Activated T-cell treated with anti-CD3 and anti-CD28 coated beads for 48 hours (primary cell): ENCODE measurements at places on chromosomes 5 and 9.

- no peak for DNase-seq
Measured at GRCh38 chr9:23698161-23698560, 127.9 kb downstream of the ELAVL2 start.

DNA sequence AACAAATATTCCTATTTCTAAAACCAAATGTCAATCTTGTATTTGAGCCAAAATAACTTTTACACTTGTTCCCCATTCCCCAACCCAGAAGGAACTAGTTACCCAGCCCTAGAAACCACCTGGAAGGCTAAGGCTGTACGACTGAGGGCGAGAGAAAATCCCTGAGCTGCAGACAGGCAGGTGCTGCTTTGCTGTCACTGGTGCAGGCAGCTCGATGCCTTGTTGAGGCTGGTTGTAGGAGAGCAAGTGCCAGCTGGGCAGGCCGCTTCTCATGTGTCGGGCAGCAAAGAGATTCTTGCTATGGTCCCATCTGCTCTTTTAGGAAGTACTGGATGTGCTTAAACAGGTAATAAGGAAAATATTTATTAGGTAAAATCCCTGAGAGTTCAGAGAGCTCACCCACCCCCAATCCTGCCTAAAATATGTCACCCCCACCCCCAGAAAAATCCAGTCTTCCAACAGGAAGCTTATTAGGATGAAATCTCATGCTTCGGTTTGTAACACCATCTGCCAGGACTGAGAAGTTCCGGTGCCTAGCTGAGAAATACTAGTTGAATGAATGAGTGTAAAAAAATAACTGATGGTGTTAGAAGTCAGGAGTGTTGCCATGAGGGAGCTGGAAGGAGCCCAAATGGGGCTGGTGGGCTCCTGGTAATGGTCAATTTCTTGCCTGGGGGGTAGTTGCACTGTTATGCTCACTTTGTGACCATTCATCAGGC, 91.1 kb upstream of the DMRT1 start:
- DNase-seq: no peak

DNA sequence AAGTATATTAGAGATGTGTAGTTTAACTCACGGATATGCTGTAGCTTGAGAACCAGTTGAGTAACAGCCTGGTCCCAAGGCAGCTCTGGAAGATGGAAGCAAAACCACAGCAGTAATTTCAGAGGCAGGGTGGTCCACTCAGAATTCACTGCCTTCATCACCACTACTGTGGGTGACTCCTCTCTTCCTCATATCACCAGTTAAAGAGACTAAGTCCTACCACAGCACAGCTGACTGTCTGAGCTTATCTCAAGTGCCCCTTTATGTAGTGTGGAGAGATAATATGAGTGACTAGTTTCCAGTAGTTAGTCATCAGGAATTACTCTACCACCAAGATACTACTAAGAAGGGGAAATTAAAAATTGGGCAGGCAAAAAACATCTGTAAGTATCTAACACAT, 1571.2 kb upstream of the C9orf72 start:
- no peak for DNase-seq

GRCh38 chr5:123865641-123866040, 353.7 kb downstream of the CSNK1G3 start:
- no peak for DNase-seq

- no peak for DNase-seq
Measured at GRCh38 chr5:84685121-84685894, 300.6 kb upstream of the EDIL3 start.

DNA sequence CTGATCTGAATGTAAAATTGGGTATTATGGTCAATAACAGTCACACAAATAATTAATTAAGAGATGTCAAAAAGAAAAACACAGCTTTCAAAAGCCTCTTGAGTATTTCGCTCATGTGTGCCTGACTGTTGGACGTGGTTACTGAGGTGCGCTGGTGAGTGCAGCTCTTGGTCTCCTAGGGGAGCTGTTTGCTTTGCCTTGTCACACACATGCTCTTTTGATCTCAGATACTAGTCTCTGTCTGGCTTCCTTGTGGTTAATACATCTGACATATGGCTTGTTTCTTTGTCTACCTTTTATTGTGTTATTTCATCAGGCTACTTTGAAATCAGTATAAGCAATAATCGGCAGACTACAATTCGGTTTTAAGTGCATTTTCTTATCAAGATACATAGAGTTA, 51.5 kb downstream of the PCSK1 start:
- DNase-seq: no peak

DNA sequence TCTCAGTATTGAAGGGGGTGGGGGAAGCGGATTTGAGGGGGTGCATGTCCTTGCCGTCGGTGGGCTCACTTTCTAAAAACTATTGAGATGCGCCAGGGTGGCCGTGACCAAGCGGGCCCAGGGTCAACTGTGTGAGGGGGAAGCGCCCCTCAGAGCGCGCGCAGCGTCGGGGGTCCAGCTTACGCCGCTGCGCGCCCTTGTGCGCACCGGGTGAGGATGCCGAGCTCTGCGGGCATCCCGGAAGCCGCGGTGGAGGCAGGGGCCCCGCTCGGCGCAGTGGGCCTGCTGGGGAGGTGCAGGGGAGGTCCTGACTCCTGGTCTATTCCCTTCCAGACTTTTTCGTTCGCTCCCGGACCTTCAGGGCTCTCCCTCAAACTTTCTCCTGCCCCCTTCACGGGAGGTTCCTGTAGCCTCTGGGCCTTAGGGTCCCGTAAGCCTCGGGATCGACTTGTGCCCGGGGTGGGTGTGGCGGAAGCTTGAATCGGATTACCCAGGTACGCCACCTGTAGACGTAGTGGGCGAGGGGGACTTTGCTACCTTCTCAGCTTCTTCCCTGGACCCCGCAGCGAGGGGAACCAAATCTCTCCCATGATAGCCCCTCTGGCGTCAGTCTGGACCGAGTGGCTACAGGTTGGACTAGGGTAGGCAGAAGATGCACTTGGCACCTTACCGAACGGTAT, 2.5 kb upstream of the PRDM6 start:
- no peak for DNase-seq

DNA sequence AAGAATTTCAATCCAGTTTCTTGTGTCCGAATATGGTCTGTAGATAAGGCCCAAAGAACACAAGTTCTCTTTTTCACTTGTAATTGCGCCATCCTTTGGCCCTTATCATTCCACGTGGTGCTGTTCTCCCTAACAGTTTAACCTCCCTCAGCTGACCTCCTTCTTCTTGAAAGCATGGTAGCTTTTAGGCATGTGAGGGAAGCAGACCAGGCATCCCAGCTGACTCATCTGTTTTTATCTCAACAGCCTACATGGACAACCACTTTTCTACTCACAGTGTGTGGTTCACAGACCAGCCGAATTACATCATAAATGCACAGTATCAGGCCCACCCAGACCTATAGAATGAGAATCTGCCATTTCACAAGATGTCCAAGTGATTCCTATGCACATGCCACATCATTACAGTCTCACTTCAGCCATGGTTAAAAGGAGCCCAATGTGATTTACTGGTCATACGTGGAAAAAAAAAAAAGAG, 26.9 kb upstream of the PLIN2 start:
- DNase-seq: no peak

- no peak for DNase-seq
Measured at GRCh38 chr5:151023651-151024050, 3.3 kb downstream of the GPX3 start.

DNA sequence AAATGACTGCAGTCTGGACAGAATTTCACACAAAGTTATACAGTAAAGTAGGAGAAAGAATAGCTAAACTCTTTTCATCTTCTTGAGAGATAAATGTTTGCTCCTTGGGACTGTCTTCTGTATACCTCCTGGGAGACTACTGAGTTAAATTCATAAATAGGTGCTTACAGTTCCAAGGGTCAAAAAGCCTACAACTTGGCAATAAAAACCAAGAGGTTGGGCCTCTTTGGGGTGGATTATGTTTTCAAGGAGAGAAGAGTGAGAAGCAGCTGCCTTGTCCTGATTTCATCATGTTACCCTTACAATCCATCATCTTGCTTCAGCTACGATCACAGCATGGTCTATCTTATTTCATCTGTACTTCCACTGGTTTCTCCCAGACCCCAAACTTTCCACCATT, 213.2 kb upstream of the RPS23 start:
- DNase-seq: no peak

DNA sequence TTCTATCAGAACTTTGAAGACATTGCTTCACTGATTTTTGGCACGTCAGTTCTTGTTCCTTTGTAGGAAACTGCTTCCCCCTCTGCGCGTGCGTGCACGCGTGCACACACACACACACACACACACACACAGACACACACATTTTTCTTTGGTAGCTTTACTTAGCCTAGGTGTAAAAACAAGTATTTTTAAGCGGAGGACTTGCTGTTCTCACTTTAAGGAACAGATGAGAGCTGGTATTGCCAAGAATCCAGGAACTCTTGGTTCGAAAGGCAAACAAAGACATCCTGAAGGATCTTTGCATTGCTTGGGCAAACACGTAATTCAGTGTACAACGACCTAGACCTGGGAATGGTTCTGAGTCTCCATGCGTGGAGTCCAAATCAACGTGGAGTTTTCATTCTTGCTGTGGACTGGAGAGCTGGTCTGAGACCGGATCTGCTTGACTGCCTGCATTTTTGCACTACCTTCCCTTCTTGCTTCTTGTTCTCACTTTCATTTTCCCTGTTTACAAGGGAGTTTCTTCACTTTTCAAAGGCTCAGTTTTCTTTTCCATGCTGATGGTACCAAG, 8.2 kb downstream of the TMEM268 start:
- DNase-seq: no peak

- no peak for DNase-seq
Measured at GRCh38 chr9:89311346-89312221, 589 bp downstream of the CKS2 start.

- no peak for DNase-seq
Measured at GRCh38 chr5:148084269-148084668, 20.5 kb downstream of the SPINK5 start.

GRCh38 chr5:126680191-126680817, 79.6 kb downstream of the PHAX start:
- DNase-seq: no peak

GRCh38 chr9:136832581-136832980, 9.7 kb upstream of the AJM1 start:
- no peak for DNase-seq

- DNase-seq: no peak
Measured at GRCh38 chr9:111646417-111646816, 15.0 kb upstream of the GNG10 start.

DNA sequence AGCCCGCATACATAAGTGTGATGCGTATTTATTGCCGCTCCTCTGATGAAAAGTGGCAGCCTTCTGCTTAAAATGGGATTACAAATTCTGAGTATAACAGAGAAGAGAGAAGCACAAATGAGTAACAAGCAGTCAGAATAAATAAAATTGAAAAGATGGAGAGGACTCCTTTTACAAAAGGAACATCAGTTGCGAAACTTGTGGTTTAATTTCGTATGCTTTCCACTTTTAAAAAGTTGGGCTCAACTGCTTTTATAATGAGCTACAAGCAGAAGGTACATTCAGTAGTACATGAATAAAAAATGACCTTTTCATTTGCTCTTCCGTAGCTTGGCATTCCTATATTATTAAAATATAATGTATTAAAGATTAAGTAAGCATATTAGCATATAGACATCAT, 320.0 kb downstream of the FBXL17 start:
- no peak for DNase-seq

DNA sequence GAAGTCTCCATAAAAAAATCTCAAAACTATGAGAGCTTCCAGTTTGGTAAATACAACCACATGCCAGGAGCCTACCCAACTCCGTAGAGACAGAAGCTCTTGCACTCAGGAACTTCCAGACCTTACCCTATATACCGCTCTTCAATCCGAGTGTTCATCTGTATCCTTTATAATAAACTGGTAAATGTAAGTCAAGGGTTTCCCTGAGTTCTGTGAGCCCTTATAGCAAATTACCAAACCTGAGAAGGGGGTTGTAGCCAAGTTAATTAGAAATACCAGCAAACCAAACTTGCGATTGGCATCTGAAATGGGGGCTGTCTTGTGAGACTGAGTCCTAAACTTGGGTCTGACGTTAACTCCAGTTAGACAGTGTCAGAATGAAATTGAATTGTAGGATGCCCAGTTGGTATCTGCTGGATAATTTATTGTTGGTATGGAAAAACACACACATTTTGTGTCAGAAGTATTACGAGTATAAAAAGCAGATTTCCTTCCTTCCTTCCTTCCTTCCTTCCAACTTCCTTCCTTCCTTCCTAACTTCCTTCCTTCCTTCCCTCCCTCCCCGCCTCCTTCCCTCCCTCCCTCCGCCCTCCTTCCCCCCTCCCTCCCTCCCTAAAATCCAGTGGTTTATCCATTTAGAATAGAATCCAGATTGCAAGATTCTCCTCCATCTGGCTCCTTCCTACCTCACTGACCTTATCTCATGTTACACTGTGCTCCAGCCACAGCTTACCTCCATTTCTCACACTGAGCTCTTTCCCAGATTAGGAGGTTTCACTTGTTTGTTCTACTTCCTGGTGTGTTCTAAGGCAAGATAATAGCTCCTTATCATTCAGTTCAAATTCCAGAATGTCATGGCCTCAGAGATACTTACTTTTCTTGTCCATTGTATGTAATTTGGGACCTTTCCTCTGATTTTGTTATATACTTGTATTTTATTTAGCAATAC, 196.7 kb downstream of the WDR70 start:
- no peak for DNase-seq

DNA sequence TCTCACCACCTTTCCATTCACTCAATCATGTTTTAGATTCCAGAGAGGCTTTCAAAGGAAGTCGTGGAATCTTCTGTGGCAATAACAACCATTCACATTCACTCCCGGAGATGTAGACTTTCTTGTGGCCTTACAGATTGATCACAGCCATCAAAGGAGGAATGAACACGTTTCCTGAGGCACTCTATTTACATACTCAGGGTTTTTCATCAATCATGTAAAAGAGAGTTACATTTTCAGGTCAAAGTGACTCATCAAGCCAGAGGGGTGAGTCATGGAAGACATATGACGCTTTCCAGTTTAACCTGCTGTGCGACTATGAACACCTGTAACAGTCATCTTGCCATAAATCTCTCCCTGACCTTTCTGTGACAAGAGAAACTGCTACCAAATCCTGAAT, 39.3 kb upstream of the RAD23B start:
- DNase-seq: peak; percentile 17

DNA sequence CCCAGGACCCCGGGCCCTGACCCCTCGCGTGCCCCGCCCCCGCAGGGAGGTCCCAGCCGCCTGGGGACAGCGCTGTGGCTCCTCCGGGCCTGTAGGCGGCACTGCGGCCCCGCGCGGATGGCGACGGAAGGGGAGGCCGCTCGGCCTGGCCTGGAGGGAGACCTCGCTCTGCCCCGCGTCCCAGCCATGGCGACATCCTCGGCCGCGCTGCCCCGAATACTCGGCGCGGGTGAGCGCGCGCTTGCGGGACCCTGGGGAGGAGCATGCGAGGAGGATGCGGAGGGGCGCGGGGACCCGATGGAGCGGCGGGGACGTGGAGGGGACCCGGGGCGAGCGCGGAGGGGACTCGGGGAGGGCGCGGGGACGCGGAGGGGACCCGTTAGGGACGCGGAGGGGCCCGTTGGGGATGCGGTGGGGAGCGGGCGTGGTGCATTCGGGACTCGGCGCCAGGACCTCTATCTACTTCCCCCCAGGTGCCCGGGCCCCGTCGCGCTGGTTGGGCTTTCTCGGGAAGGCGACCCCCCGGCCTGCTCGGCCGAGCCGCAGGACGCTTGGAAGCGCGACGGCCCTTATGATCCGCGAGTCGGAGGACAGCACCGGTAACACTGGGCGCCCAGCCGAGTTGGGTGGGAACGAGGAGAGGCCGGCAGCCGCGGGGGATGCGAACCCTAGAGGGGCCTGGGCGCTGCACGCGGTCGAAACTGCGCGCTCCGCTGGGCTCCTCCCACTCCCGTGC, at the start of gene MRPS2:
Gene MRPS2, plus strand, starts transcription at position 158 of the 736 bp plus-strand sequence. Its CDS starts 29 bp downstream, at position 187.
- DNase-seq: peak; percentile 87

GRCh38 chr5:104539618-104540350, 977.2 kb upstream of the NUDT12 start:
- no peak for DNase-seq
